Nephron progenitor cell (in vitro differentiated cells): ENCODE measurements at places on chromosomes 16 and 17.
A peak's percentile ranks its signal among the peaks of the same experiment; 100 is the strongest.

GRCh38 chr16:89043636-89044417 lies 49.8 kb upstream of the ACSF3 start:
- no peak for DNase-seq

GRCh38 chr17:50420419-50421112 lies 5.5 kb upstream of the ACSF2 start:
- no peak for DNase-seq

DNA sequence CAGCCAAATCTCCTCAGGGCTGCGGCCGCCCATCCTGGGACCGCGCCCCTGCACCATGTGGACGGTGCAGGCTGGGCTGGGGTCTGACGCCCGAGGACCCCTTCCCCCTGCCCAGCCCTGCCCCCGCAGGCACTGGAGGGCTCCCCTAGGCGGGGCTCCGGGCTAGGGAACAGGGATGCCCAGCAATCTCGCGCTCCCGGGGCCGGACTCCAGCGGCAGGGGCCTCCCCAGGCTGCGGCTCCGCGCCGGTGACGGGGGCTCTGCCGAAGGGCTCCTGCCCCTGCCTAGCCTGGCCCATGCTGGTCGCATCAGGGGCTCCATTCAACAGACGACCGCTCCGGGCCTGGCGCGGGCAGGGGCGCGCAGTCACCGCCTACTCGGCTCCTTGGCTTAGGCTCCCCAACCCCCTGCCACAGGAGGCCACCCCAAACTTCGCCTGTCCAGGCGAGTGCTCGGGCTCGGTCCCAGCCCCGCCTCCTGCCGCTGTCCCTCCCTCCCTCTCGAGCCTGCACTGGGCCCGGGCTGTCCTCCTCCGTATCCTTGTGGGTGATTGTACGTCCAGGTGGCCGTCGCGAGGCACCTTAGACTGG lies 27.4 kb upstream of the ADORA2B start:
- DNase-seq, result no peak

- peak; percentile 67 for DNase-seq
Observed at GRCh38 chr17:1179818-1180742, at the start of gene ABR. Gene ABR (minus strand): TSS chr17:1179981. CDS start chr17:1179727, 254 bp downstream.

- DNase-seq, result peak; percentile 47
Observed at GRCh38 chr17:57986841-57987580, 1.0 kb downstream of the VEZF1 start.

DNA sequence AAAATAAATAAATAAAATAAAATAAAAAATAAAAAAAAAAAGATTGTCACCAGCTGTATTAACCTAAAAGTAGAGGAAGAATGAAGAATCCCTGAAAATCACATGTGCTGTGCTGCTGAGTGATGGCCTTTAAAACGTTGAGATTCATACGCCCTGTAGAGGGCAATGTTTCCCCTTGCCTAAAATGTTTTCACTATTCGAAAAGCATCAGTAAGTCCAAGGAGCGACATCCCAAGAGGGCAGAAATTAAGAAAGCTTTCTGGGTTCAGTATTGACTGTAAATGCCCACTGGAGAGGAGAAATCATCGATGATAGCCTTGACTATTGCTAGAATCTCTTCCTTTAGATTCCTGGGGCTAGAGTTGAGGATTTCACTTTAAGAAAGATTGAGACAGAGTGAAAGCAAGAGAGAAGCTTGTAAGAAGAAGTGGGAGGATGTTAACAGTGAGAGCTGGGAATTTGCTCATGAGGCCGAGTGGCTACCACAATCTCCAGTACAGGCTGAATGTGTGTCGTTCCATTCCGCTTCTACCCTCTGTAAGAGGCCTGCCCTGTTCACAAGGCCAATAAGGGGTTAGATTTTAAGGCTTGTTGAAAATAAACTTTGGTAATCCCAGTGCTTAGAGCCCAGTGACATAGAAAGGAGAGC lies 170.8 kb upstream of the FAM20A start:
- DNase-seq, result no peak
